ENCODE measurements at places on chromosomes 4 and X.
A peak's percentile ranks its signal among the peaks of the same experiment; 100 is the strongest.

DNA sequence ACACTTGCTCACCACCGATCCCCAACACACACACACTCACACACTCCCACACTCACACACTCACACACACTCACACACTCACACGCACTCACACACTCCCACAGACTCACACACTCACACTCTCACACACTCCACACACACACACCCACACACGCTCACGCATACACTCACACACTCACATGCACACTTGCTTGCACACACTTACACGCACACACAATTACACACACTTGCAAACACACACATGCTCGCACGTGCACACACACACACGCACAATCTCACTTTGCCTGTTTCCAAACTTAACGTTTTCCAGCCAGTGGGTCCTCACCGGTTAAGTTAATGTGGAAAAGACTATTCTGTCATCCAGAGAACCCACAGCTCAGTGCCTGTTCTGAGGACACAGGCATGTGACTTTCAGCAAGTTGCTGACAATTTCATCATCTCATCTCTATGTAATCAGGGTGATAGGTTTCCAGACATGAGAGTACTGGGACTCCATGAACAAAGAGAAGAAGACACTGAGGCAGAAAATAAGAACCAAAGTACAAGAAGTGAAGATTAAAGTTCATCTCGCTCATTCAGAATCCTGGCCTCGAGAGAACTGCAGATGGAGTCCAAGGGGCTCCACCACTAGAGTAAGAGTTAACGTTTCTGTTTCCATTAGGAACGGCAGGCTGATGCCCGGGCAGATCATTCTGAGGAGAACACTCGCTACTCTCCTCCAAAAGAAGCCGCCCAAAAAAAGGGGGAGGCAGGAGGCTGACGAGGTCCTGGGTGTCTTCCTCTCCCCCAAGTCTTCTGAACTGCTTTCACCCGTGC lies 153.2 kb upstream of the FRG1 start:
- no peak for DNase-seq

DNA sequence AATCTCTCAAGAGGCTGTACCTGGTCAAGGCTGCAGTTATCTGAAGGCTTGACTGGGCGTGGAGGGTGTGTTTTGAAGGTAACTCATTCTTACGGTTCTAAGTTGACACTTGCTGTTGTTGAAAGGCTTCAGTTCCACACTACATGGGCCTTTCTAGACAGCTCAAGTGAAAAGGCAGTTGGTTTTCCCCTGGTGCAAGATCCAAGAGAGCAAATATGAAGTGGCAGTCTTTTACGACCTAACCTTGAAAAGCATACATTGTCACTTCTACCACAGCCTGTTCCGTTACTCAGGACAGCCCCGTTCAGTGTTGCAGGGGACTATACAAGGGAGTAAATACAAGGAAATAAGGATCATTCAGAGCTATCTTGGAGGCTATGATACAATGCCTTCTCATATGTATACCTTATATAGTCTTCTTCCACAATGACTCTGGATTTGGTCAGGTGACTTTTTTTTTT lies 46.2 kb downstream of the PDS5A start:
- no peak for DNase-seq

DNA sequence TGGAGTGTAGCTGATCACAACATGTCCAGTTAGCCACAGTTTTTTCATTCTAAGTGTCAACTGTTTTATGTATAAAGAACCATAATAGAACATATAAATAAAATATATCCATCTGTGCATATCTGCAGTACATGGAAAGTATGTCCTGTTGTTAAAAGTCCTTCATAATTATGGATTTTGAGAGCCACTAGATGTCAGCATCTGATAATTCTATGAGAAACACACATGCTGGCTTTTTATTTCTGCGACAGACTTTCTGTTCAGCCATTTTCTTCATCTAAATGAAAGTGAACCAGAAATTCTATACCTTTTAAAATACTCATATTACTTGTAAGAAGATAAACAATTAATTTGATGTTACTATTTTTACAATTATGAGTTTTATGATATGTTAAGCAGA lies 251.5 kb downstream of the GPM6A start:
- peak; percentile 36 for DNase-seq

GRCh38 chr4:107219681-107220080 lies 183.6 kb upstream of the DKK2 start:
- no peak for DNase-seq

DNA sequence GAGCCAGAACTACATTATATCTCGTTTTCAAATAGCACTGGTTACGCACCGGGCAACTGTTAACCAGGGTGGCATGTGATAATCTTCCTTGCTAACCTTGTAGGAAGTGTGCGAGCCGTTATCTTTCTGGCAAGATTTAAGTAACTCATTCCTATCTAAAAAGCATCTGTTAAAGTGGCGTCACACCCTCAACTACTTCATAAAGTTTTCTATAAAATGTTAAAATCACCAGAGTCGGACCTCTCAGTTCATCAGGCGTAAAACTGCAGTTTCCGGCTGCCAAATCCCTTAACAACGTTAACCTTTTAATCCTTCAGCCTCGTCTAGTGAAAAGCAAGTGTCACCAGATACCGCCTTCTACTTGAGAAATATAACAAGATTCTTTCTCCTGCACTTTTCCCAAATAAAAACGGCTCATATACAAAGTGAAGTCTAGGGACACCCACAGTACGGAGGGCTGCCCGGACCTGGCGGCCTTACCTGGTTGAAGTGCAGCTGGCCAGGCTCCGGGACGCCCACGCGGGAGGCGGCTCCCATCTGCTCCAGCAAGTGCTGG lies 1.2 kb downstream of the SLC39A8 start:
- no peak for DNase-seq

- no peak for DNase-seq
Measured at GRCh38 chr4:77050962-77051361, 24.8 kb downstream of the CCNI start.

- DNase-seq, result no peak
Measured at GRCh38 chrX:126557151-126557550, 4.5 kb upstream of the DCAF12L1 start.

DNA sequence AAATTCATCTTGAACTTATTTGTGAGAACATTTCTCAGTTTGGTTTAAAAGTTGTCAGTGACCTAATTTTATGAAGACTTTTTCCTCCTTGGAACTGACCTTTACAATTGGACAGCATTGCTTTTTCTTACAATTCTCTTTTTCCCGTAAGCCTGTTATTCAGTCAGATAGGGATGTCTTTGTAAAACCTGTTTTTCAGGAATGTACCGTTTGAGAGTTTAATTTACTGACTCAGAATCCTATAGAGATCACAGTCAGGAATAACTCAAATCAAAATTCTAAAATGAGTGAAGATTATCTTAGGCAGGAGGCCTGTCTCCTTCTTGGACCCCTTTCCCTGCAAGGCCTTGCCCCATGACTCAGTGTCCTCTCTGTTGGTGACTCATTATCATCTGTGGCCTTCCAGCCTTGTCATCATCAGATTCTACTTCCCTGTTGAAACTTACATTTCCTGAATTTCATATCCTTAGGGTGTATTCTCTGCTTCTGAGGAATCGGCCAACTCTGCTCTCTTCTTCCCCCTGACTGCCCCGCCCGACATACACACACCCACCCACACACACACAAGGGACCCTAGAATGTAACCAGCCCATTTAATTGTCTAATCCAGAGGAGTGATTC lies 99.8 kb downstream of the ARHGAP10 start:
- peak; percentile 58 for DNase-seq

GRCh38 chrX:39677585-39677977 lies 420.2 kb downstream of the BCOR start:
- no peak for DNase-seq

DNA sequence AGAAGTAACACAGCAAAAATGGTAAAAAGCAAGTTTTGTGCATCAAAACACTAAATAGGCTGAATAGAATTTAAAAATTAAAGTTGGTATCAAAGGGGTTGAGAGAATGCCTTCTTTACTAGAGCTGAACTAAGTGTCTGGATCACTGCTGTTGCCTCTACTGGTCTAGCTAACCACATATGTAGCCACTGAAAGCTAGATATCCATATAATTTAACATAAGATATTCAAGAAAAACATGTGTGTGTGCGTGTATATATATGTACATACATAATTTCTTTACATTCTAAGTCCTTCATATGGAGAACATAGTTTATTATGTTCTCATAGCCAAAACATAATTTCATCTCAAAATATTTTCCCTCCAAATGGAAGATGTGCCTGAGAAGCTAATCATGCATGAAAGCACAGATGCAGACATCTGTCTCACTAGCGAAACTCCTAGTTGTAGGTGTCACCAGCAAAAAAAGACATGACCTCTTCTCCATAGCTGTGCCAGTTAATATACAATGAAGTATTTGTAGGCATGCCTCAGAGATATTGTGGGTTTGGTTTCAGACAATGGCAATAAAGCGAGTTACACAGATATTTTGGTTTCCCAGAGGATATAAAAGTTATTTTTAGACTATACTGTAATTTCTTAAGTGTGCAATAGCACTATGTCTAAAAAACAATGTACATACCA lies 47.3 kb downstream of the PDE5A start:
- DNase-seq, result no peak

DNA sequence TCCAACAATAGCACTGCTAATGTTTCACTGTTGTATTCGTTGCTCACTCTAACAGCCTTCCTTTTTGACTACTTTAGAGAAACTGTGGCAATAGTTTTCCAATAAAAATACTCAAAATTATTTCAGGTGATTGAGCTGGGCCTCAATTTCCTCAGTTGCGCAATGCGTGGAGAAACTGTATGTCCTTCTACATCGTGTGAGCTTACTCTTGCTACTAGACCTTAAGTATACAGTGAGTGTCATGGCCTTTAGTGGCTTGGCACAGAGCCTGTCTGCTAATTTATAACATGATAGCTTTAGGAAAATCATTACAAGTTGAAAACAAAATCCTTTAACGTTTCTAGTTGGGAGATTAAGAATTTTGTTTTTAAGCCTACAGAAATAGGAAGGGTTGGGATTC lies 114.5 kb downstream of the COL4A6 start:
- DNase-seq, result no peak

DNA sequence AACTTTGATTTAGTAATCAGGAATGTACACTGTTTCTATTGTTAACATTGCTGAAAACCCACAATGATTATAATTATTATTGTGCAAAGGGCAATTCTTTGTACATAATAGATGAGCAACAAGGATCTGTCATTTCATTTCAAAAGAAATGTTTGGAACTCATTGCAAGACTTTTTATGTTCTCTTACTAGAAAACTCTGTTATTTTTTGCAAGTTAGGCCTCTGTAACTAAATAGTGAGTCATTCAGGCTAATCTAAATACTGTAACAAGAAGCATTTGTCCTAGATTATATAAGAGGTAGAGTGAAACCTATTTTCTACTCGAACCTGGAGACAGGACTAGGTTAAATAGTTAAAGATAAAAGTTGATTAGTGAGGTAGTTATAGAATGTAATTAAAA lies 93.2 kb upstream of the FAM47B start:
- no peak for DNase-seq

DNA sequence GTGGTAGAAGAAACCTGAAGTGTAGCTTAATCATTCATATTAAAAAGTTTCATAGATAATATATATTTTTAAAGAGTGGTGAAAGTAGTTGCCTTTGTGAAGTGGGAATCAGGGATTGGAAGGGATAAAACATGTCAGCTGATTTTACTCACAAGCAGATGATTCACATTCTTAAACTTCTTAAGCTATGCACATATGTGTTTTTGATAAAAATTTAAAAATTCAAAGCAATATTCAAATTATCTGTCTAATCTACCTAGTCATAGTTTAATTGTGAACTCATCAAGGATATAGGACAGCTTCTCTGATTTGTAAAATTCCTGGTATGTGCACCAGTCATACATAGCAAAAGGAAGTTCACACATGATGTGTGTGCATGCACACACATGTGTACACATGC lies 520.6 kb upstream of the PITX2 start:
- DNase-seq, result no peak

GRCh38 chrX:108696690-108697089 lies 39.7 kb downstream of the IRS4 start:
- DNase-seq, result no peak

DNA sequence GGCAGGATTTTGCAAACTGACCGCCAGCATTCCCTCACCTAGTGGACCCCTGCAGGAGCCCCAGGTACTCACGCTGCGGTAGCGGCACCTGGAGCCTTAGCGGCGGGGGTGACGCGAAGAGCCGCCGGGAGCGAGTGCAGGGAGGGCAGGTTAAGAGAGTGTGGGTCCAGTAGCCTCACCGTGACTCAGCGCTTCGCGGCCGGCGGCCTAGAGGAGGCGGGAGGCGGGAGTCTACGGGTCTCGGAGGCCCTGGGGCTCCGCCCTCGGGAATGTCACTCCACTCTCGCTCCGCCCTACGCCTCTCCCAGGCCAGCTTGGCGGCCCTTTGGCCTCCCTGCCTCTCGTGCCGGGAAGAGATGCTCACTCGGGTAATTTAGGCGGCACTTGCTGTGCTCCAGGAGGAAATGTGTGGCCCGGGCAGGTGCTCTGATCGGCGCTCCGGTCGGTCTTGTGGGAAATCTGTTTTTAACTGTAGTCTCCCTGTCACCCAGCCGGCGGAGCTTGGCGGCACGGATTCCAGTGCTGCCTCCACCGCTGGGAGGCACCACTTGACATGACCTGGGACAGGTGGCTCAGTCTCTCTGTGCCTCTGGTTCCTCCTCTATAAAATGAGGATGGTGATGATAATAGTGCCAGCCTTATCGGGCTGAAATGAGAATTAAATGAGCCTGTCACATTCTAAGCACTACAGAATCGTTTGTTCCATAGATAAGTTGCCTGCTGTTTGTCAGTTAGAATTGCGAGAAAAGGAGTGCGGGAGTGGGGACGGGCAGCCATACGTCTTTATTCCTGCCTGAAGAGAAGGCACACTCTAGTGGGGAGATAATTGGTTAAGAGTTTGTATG lies at the start of gene PIR:
TSS of gene PIR (minus strand) at position 216 of the 845 bp plus-strand sequence. CDS start 2,076 bp downstream, outside the sequence.
- DNase-seq, result peak; percentile 61

DNA sequence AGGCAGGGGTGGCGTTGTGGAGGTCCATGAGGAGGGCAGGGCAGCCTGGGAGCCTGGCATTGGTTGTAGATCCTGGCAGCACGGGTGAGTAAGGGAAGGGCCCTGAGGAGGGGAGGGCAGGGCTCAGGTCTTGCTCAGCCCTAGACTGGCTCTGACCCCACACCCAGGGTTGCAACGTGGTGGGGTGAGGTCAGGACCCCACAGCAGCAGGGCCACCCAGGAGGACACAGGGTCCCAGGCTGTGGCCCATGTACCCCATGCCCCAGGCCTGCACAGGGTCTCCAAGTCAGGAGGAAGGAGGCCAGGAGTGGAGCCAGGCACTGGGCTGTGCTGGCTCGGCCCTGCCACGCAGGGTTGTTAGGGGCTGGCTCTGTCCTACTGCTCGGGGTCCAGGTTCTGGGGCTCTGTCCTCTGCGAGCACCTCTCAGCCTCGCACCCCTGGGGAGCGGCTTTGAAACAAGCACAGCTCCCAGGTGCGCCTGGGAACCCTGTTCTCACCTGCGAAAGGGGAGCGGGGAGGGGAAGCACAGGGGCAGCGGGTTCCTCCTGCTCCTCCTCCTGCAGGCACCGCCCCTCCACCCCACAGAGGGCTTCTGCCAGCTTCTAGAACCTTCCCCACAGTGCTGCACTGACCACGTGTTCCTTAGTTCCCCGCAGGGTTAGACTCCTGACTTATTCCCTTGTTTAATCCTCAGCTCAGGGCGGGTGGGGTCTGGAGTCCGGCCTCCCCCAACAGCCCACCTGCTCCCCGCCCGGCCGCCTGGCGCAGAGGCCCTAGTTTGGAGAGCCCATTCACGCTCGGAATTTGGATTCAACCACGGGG lies 20.4 kb downstream of the MSANTD1 start:
- DNase-seq, result no peak
